ENCODE measurements at places on chromosomes 2 and 18.

- DNase-seq = no peak
Observed at GRCh38 chr18:74861154-74861553, 263.5 kb downstream of the ZNF407 start.

GRCh38 chr2:96916646-96917543, 47.0 kb upstream of the SEMA4C start:
- no peak for DNase-seq

DNA sequence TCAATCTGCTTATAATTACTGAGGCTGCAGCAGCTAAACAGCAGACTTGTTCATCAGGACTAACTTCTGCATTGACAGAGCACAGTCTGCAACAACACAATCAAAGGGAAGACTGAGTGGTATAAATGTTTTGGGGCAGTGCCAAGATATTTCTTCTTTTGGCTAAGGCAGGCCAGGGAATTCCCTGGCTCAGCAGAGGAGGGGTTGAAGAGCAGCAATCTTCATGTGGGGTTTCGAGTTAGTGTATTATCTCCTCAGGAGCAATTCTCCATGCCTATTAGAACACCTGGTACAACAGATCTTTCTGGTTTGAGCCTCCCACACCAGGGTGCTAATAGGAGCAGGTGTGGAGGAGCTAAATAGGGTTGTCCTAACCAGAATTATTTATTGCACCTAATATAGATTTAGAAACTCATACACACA, 103.0 kb upstream of the STK17B start:
- DNase-seq = no peak

GRCh38 chr18:33495278-33495677, 54.8 kb upstream of the CCDC178 start:
- no peak for DNase-seq

GRCh38 chr2:8307606-8308180, 374.2 kb upstream of the ID2 start:
- DNase-seq = no peak

- no peak for DNase-seq
Observed at GRCh38 chr18:24386681-24387080, 10.9 kb downstream of the OSBPL1A start.

DNA sequence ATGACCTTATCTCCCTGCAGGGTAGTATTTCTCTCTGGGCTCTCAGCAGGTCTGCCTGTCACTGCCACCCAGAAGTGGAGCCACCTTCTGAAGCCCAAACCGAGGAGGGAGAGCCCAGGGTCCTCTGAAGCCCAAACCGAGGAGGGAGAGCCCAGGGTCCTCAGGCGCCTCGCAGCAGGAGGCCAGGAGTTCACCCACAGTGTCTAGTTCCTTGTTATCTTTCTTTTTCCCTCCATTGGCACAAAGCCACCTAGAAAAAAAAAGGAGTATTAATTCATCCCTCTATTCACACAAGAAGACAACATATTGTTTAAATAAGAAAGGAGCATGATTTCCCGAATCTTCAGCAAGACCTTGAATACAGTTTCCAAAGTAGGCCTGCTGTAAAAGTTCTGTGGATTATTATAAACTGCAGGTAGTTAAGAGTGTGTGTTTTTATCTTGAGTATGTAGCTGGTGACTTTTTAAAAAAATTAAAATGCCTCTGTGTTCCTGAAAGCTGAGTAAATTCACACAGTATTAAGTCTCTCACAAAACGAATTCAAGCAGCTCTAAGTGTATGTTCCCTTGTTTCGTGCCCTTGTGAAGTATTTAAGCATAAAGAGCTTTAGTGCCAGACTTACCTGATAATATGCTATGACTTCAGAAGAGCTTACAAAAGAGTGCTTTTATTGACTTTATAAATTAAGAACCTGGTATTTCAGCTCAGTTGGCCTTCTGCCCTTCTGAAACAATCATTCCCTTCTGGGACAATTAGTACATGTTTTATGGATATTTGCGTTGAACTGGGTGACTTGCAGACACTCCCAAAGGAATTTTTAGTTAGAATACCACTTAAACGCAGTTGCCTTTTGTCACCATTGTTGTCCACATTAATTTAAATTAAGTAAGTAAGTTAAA, 11.7 kb upstream of the GRHL1 start:
- DNase-seq = no peak

GRCh38 chr18:48541026-48541746, 2.4 kb downstream of the CTIF start:
- no peak for DNase-seq

DNA sequence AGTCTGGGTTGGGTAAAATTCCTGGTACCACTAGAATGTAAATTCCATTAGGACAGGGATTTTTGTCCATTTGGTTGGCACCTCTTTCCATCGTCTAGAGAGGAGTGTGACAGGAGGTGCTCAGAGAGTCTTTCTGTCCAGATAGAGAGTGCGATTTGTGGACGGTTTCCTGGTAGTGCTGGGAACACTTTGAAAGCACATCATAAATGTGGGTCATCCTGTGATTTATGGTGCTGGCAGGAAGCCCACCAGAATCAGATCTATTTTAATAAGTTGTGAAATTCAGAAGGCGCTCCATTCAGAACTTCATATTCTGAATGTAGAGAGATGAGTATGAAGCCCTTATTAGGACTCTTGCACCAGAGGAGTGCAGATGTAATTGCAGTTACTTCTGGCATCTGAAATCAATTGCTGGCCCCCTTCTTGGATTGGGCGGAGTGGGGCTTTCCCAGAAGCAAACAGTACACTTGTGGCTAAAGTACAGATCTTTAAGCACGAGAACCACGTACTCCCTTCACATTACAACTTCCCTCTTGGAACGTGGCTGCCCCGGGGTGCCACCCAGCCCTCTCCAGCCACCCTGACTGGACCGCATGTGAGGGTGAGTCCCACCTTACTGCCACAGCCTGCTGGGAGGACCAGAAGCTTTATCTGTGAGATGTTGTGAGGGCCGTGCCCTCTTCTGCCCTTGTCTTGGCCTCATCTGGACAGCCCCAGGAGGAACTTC, 243.2 kb downstream of the MYO3B start:
- DNase-seq = no peak

DNA sequence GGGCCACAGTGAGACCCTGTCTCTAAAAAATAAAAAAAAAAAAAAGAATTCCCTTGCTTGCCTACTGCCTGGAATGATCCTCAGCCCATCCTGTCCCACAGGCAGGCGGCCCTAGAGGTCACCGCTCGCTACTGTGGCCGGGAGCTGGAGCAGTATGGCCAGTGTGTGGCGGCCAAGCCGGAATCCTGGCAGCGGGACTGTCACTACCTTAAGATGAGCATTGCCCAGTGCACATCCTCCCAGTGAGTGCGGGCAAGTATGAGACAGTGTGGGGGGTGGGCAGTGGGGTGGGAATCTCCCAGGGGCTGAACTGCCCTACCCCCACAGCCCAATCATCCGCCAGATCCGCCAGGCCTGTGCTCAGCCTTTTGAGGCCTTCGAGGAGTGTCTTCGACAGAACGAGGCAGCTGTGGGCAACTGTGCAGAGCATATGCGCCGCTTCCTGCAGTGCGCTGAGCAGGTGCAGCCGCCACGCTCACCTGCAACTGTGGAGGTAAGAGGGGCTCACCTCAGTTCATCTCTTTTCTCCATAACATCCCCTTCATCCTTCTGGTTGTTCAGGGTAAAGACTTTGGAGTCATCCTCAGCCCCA, 1.6 kb downstream of the CHCHD5 start:
- DNase-seq = no peak

All from T-helper 2 cell (primary cell).